ENCODE measurements at places on chromosomes 5 and 9. TPM values are rescaled to one million over a fixed set of nuclear protein-coding genes. Genes with fewer than 3 reads are reported as not detected.

BTNL8 gene
- polyA plus RNA-seq, result not detected

ACOT12 gene
- not detected for polyA plus RNA-seq

UBAP2 gene
- 92.0 TPM for polyA plus RNA-seq

PCDHGA10 gene
- polyA plus RNA-seq, result 1.6 TPM

CREBRF gene
- polyA plus RNA-seq, result 7.3 TPM

IFNA2 gene
- not detected for polyA plus RNA-seq

OTP gene
- polyA plus RNA-seq, result not detected

CNTNAP3B gene
- 6.3 TPM for polyA plus RNA-seq

CCDC112 gene
- polyA plus RNA-seq, result 11.3 TPM

HK3 gene
- 1.4 TPM for polyA plus RNA-seq

HAVCR2 gene
- 4.1 TPM for polyA plus RNA-seq

PCSK1 gene
- polyA plus RNA-seq, result 0.04 TPM

CCL19 gene
- not detected for polyA plus RNA-seq

All from hindlimb muscle (tissue), 1 donor.